ENCODE measurements at places on chromosomes 16 and 17. TPM values are rescaled to one million over a fixed set of nuclear protein-coding genes. Genes with fewer than 3 reads are reported as not detected.

MAP3K3 gene
- 39.8 TPM for total RNA-seq

PLK1 gene
- total RNA-seq, result 1.8 TPM

PRRT2 gene
- total RNA-seq, result 5.0 TPM

ACSM2B gene
- total RNA-seq, result not detected

ADORA2B gene
- 0.86 TPM for total RNA-seq

C17orf58 gene
- 7.3 TPM for total RNA-seq

CDRT15 gene
- total RNA-seq, result not detected

QPRT gene
- total RNA-seq, result 1.7 TPM

ZNF469 gene
- total RNA-seq, result 2.9 TPM

PABPN1L gene
- not detected for total RNA-seq

SPNS3 gene
- total RNA-seq, result 0.24 TPM

IGF2BP1 gene
- total RNA-seq, result not detected

CDH3 gene
- 3.4 TPM for total RNA-seq

PROCA1 gene
- total RNA-seq, result 1.2 TPM

TMEM97 gene
- 2.7 TPM for total RNA-seq
